ENCODE measurements at places on chromosomes 12 and 14.

- DNase-seq: no peak
These were observed 23.0 kb downstream of the DIO3 start for GRCh38 chr14:101584055-101584859.

DNA sequence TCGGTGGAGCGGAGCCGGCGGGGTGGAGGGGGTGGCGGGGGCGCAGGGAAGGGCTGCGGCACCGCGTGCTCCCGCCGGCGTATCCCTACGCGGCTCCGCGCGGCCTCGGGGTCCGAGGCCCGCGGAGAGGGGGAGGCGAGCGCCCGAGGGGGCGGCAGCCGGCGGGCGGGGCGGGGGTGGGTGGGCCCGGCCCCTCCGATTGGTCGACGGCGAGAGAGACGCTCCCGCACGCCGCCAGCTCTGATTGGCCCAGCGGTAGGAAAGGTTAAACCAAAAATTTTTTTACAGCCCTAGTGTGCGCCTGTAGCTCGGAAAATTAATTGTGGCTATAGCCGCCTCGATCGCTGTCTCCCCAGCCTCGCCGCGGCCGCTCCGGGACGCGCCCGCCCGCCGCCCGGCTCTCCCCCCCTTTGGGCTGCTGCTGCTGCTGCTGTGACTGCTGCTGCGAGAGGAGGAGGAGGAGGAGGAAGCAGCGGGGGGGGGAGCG, at the start of gene FOXG1:
Gene FOXG1, plus strand, starts transcription at position 319 of the 487 bp plus-strand sequence. CDS start 493 bp downstream, outside the sequence.
- DNase-seq: no peak

GRCh38 chr12:100381379-100381778, 24.5 kb downstream of the SLC17A8 start:
- no peak for DNase-seq

DNA sequence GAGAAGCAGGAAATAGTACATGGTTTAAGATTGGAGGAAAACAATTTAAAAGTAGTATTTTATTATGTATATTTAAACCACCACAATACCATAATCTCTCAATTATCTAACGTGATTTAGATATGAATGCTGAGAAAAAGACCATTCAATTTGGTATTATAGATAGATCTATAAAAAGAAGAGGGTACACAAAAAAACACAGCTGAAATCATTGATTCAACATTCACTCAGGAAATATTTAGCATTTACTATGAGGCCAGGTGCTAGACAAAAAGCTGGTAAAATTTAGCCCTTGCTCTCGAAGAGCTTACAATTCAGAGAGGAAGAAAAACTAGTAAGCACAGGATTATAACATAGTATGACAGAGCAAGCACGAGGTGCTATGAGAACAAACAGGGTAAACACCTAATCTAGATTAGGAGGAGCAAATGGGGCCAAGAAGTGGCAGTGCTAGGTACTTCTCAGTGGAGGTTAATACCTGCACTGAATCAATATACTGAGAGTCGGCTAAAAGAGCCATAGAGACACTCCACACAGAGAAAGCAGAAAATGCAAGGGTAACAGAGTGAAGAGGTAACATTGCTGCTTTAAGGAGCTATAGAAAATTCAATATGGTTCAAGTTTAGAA, 27.6 kb downstream of the TRIP11 start:
- DNase-seq: no peak

All from foreskin melanocyte (primary cell).